Stimulated activated naive CD4-positive, alpha-beta T cell (primary cell): ENCODE measurements at places on chromosomes 11 and 22.

- DNase-seq, result no peak
Observed at GRCh38 chr11:10542776-10543175, 1.8 kb upstream of the RNF141 start.

- no peak for DNase-seq
Observed at GRCh38 chr11:74418509-74418895, 20.3 kb upstream of the PGM2L1 start.

DNA sequence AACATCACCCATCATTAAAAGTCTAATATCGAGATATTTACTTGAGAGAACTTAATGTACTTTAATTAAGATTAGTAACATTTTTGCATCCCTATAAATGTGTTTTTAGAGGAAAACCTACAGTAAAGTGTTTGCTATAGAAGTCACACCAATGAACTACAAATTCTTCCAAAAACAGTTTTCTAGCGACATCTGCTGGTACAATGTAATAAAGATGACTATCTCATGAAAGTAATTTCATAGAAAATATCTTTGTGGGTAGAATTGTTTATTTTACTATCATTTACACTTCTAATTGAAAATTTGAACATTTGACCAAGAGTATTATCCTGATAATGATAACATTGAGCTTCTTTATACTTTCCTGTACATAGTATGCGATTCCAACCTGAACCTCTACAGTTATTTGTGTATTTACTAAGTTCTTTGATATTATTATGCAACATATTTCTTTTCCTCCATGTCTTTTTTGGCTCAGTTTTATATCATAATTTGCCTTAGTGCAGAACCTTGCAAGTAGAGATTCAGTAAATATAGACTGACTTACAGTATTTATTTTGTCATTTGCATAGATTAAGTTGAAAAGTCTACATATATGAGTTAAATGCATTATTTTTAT lies 252.7 kb downstream of the TMEM135 start:
- no peak for DNase-seq

DNA sequence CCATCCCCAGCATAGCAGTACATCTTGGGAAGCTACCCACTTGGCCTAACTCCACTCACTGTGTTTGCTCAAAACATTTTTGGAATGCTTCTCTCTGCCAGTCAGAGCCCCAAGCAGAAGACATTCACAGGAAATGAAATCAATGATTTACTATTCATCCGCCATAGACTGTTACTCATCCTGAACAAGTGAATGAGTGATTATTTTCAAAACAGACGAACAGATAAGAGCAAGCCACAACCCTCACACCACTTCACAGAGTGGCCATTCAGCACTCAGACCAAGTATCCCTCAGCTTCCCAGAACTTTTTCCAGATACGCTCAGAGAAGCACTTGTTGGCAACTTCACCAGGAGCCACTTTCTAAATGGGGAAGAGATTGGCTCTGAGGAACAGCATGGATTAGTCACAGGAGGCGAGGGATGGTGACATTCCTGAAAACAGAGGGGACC lies 13.0 kb upstream of the UBASH3B start:
- DNase-seq, result no peak

DNA sequence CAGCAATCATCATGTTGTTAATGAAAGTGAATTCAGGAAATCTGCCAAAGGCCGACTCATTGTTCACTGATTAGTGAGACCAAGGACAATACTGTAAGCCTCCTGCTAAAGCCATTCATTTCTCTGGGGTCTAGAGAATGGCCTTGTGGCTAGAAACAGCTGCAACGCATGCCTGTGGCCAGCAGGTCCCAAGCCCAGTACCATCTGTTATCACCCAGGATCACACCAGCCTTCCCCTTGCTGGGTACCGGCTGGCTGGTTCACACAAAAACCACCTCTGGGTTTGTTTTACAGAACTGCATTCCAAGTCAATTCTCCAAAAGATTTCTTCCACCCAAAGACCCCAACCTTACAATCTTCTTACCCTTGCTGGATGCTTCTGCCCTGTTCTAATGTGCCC lies 1.1 kb downstream of the PLAAT5 start:
- no peak for DNase-seq

- no peak for DNase-seq
Observed at GRCh38 chr22:36864454-36865215, 3.8 kb downstream of the NCF4 start.

DNA sequence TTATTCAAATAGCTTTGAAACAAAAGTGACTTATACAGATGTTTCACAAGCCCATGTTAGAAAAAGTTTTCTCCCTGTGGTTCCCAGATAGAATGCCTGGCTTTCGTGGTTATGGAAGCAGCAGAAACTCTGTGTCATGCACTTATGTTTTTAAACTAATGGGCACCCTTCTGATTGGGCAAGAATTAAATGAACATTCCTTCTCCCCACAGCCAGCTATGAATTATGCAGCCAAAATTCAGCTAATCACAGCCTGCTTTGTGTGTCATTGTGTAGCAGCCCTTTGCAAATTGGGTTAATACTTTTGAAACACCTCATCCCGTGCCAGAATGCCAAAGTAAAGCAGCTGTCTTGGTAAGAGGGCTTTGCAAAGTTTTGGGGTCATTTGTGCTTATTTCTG lies 46.9 kb downstream of the PANX1 start:
- DNase-seq, result no peak

GRCh38 chr11:66363187-66363601 lies 8.4 kb downstream of the SLC29A2 start:
- DNase-seq, result no peak

- DNase-seq, result no peak
Observed at GRCh38 chr11:63920939-63921417, 4.0 kb upstream of the RCOR2 start.

DNA sequence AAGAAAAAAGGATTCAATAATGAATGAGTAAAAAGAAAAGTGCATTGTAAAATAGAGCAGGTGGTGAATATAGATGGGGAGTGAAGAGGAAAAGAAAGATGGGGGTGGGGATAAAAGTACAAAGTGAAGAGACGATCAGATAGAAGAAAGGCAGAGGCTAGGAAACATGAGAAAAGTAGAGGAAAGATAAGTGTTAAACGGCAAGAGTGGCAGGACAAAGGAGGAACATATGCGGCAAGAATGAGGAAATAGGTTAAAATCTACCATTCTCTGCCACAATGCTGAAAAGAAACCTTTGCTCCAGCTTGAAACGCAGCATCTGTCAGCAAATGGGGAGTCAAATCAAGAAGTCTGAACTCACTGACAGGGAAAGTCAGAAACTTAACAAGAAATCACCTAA lies 6.8 kb downstream of the FUT4 start:
- no peak for DNase-seq

GRCh38 chr22:46092670-46093410 lies 57.5 kb upstream of the PPARA start:
- no peak for DNase-seq

GRCh38 chr22:41951898-41952474 lies at the start of gene SMIM45:
TSS of gene SMIM45 (plus strand) at chr22:41952150.
- no peak for DNase-seq

- DNase-seq, result no peak
Observed at GRCh38 chr11:69467646-69468045, 13.8 kb upstream of the LINC01488 start.

GRCh38 chr11:119932828-119933562 lies 204.0 kb upstream of the NECTIN1 start:
- no peak for DNase-seq
